NCI-H2081 (cell line): ENCODE measurements at places on chromosomes 13 and 19.

GRCh38 chr19:21581646-21582240 is 76.3 kb downstream of the ZNF429 start:
- no peak for DNase-seq

GRCh38 chr13:110486061-110486715 is 75.3 kb downstream of the RAB20 start:
- DNase-seq: no peak

DNA sequence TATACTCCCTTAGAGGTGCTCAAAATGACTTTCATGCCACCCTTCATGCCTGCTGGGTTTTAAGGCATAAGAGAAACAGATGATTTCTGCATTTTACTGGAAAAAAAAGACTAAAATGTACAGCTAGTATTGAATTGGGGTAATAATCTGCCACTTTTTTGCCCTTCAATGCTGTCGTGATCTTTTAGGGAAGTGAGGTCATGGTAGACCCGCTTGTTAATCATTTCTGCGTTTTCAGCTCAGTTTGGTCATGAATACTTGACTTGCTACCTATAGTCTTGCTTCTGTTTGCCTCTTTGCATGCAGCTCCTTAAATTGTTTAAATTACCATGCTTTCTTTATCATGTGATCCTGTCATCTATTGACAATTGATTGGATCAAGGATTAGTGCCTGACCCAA is 90.4 kb downstream of the PCCA start:
- no peak for DNase-seq

GRCh38 chr19:47186446-47187334 is 44.3 kb downstream of the BBC3 start:
- no peak for DNase-seq

DNA sequence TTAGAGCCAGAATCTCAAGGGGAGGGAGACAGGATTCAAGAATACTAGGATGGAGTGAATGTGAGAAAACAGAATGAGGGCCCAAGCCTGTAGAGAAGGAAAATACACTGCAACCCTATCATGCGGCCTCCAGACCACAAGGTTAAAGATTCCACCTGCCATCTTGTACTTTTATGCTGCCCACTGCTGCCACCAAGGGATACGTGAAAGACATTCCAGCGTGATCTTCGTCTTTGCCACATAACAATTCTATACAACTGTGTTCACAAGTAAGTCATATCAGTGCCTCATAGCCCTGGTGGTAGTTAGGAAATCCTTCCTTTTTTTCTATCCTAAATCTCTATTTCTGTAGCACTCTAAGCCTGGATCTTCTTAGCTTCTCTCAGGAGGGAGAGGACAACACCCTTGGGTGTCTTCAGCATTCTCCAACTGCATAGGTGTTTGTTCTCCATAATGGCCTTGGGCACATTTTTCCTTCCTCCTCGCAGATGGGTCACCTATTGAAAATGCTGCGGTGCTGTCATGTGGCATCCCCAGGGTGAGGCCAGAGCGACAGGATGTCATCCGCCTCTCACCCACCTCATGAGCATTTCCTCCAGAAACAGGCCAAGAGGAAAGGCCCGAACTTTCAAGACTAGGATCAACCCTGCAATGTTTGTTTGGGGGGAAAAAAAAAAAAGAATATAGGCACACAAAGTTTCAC is 13.6 kb downstream of the TPT1 start:
- no peak for DNase-seq

GRCh38 chr19:49957262-49957915 is 3.6 kb downstream of the SIGLEC11 start:
- DNase-seq: no peak

- no peak for DNase-seq
These were observed 2.8 kb upstream of the DZIP1 start for GRCh38 chr13:95647321-95647720.

- no peak for DNase-seq
These were observed 11.8 kb upstream of the PRR20A start for GRCh38 chr13:57128909-57129308.
